ENCODE measurements at places on chromosomes 16 and 17.

DNA sequence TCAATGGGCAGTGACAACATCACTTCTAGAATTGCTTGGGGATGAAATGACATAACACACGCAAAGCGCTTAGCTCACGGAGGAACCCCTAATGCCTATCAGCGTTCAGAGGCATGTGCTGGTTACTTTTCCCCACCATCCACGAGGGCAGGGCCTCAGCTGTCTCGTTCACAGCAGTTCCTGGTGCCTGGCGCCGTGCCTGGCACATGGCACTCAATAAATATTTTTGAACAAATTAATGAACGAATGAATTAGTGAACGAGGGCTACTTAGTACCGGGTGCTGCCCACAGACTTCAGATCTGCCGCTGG, 14.1 kb upstream of the CIBAR2 start:
- no peaks in the 10 kb centered on the region for H3K27me3 ChIP-seq
- no peak overlapping the region for H3K4me3 ChIP-seq
- H3K27ac ChIP-seq = no peak overlapping the region
- DNase-seq = no peak
- no peaks in the 10 kb centered on the region for H3K36me3 ChIP-seq
- H3K4me1 ChIP-seq = peaks cover 15% of the 10 kb centered on the region

- H3K27ac ChIP-seq = no peak overlapping the region
- H3K27me3 ChIP-seq = peaks cover 1% of the 10 kb centered on the region
- DNase-seq = no peak
- peaks cover 12% of the 10 kb centered on the region for H3K36me3 ChIP-seq
Observed at GRCh38 chr17:31308372-31309334, 5.2 kb downstream of the EVI2B start.

GRCh38 chr16:75333721-75334163, 82.3 kb upstream of the BCAR1 start:
- H3K4me3 ChIP-seq = no peak overlapping the region
- H3K36me3 ChIP-seq = peaks cover 7% of the 10 kb centered on the region
- peaks cover 8% of the 10 kb centered on the region for H3K27me3 ChIP-seq
- H3K4me1 ChIP-seq = peaks cover 45% of the 10 kb centered on the region
- DNase-seq = no peak
- H3K27ac ChIP-seq = peak overlapping the region; percentile 28

DNA sequence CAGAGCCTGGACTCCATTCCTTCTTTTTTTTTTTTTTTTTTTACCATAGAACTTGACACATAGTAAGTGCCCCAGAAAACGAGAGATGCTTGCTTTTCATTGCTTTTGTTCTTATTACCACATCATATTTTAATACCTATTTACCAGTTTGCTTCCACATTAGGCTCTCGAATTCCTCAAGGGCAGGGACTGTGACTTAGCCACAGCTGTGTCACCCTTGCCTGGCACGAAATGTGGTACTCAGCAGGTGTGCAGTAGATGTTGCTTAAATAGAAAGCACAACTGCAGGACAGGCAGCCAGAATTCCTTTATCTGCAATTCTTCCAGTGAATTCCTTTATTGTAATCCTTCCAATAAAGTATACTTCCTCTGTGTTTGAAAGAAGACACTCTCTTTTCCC, 393.0 kb downstream of the HAPSTR1 start:
- H3K27me3 ChIP-seq = peaks cover 3% of the 10 kb centered on the region
- no peak overlapping the region for H3K4me3 ChIP-seq
- H3K27ac ChIP-seq = no peak overlapping the region
- H3K4me1 ChIP-seq = no peaks in the 10 kb centered on the region
- DNase-seq = no peak
- H3K36me3 ChIP-seq = no peaks in the 10 kb centered on the region

GRCh38 chr17:74455821-74456220, 10.6 kb upstream of the CD300A start:
- H3K27ac ChIP-seq = no peak overlapping the region
- peaks cover 8% of the 10 kb centered on the region for H3K4me1 ChIP-seq
- H3K4me3 ChIP-seq = no peak overlapping the region
- no peaks in the 10 kb centered on the region for H3K36me3 ChIP-seq
- H3K27me3 ChIP-seq = peaks cover 12% of the 10 kb centered on the region
